Stimulated activated CD4-positive, alpha-beta T cell treated with anti-CD3 and anti-CD28 coated beads, Interleukin-15, amount 100 ng/mL, for 48 hours (primary cell): ENCODE measurements at places on chromosomes 11 and 22.

DNA sequence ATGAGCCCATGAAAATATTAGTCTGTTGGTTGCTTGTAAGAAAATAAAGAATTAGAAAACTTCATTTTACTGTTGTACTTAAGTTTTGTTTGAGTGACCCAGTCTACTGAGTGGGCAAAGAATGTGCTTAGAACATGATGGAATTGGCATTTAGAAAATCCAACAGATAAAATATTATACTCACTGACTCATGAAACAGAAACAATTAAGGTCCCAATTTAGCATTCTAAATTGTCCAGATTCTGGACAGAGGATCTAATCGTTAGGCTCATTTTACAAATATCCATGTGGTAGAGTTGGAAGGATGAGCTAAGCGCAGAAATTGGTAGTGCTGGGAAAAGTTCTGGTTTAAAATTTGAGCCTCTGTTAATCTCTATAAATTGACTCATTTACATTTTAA is 45.4 kb downstream of the METTL15 start:
- DNase-seq = no peak

- DNase-seq = no peak
Measured at GRCh38 chr11:90722552-90723190, 499.8 kb upstream of the CHORDC1 start.

GRCh38 chr11:74691755-74692154 is 39.5 kb downstream of the CHRDL2 start:
- no peak for DNase-seq

- DNase-seq = peak; percentile 59
Measured at GRCh38 chr22:44620129-44620840, 81.7 kb upstream of the PRR5 start.

DNA sequence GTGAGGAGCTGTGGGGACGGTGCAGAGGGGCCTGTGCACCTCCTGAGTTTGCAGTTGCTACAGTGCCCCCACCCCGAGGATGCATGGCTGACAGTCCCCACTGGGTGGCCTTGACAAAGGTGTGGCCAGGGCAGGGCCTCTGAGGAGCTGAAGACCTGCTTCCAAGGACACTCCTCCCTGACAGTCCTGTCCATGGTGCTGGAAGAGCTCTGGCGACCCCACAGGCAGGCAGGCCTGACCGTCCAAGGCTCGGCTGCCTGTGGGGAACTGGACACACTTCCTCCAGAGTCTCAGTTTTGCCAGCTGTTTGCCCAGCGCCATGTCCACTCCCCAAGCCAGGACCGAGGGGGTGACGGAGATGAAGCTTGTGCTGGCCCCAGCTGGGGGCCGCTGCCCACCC is 32.7 kb downstream of the BRSK2 start:
- no peak for DNase-seq

DNA sequence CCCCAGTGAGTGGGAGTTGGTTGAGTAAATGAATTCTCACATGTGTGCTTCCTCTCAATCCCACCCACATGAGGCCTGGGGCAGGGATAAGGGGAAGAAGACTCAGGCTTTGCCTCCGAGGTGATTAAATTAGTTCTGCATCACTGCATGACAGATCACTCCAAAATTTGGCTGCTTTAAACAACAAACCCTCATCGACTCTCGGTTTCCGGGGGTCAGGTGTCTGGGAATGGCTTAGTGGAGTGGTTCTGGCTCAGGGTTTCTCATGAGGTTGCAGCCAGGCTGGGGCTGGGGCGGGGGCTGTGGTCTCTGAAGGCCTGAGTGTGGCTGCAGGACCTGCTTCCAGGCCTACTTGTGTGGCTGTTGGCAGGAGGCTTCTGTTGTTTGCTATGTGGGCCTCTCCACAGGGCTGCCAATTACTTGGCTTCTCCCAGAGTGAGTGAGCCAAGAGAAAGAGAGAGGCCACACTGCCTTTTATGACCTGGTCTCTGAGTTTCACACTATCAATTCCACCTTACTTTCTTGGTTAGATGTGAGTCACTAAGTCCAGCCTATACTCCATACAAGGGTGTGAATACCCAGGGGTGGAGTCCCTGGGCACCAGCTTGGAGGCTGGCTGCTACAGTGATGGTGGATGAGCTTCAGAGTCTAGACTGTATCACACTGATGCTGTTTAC is 15.9 kb downstream of the MOGAT2 start:
- no peak for DNase-seq

DNA sequence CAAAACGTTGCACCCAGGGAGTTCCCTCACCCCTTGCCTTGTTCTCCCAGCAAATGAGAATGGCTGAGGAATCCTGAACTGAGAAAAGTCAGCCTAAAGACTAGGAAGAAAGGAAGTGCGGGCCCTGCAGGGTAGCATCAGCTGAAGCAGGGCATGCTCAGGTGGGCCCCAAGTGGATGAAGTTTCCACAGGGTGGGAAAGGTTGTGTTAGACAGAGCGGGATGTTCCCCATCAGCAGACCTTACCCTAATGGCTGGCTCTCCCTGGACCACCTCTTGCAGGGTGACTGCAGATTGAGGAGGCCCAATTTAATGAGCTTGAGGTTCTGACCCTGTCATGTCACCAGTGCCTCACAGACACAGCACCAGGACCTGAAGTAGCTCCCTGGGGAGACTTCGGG is 81.5 kb upstream of the MYOD1 start:
- no peak for DNase-seq

DNA sequence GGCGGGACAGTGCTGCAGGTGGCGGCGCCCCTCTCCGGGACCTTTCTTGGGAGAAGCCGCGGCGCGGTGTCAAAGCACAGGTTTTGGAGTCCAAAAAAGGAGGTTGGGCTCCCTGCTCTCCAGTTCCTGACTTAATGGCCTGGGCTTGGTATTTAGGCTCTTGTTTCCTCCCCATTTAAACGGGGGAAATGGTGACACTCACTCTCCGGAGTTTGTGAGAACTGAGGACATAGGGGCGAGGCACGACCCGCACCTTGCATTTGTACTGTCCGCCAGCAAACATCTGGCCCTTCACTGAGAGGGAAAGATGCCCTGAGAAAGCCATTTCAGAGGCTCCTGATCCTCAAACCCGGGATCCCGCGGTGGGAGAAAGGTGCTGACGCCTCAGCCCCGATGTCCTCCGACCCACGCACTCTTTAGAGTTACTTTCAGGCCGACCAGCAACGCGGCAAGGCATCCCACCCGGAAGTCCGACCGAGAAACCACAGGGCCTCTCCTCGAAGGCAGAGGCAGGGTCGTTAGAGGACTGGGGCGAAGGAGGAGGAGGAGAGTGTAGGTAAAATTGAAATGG is 2.9 kb upstream of the WDR74 start:
- DNase-seq = no peak

DNA sequence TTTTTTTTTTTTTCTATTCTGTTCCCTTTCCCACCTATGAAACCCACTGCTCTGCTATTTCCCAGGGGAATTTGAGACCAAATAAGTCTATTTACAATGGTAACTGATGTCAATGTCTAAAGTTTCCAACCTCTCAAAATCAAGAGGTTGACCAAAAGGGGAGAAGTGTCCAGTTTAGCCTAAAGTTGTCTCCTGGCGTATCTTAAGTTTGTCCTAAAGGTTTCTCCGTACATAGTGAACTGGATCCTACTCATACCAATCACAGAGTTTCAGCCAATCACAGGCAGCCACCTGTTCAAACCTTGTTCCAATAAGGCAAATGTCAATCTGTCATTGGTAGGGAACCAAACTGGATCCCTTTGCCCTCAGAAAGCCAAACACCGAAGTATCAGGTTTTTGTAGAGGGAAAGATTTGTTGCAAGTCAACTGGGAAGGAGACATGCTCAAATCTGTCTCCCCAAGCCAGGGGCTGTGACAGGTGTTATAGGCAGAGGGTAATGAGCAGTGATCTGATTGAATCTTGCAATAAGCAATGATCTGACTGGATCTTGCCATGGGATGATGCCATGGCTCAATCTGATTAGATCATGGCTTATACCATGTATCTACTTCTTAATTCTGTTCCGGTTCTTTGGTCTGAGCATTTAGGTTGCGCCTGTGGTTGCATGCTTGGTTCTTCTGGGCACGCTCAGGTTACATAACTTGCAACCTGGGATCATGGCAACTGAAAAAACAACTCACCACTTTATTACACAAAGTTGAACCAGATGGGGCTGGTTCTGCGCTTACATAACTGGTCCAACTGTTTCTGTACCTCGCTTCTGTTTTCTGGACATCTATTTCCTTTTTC is 1.1 kb upstream of the VPS37C start:
- DNase-seq = peak; percentile 26

DNA sequence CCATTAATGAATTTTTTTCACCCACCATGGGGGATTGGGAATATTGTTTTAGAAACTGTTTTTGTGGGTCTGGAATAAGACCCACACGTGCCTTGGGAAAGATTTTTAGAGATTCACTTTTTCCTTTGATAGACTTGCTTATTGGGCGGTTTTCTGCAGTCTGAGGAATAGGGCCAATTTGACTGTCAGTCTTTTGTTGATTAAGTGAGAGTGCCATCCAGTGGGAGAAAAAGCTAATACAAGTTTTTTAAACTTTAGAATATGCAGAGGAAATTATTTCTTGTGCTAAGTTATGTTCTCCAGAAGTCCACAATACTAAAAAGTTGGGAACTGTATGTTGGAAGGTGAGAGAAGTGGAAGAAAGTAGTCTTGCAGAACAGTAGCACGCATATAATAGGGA is 56.1 kb downstream of the PRMT3 start:
- no peak for DNase-seq

- DNase-seq = peak; percentile 27
Measured at GRCh38 chr11:120336641-120337354, 585 bp downstream of the ARHGEF12 start.

- DNase-seq = peak; percentile 15
Measured at GRCh38 chr11:43282607-43283440, 29.0 kb upstream of the API5 start.

DNA sequence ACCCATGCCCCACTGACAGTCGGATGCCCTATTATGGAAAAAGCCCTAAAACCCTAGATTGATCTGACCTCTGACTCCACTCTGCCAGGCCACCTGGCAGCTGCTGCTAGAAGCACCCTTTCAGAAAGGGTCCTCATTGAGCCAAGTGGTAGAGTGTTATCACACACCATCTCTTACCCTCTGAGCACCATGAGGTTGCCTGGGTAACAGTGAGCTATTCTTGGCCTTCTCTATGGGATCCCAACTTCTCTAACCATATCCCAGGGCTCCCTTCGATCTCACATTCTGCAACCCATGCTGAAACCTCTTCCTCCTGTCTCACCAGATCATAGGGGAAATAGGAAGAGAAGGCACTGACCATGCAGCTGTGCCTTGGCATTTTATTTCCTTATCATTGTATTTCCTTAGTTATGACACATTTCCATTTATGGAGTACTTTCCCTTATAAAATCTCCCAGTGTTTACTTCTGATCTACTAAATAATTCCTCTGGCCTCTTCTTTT is 52.7 kb downstream of the MPPED2 start:
- DNase-seq = no peak

DNA sequence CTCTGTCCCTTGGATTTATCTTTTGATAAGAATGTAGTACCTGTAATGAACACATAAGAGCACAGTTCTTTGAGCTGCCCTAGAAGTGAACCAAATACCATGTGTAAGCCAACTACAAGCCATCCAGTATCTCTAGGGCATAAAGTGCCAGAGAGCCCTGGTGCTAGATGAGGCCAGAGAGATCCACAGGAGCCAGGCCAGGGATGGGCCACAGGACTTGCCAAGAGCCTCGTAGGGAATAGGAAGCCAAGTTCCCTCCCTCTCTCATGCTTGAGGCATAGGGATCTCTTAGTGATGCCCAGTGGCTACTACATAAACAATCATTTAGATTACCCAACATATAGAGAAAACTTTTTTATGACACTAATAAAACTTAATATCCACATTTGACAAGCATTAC is 64.8 kb upstream of the FAR1 start:
- no peak for DNase-seq

- no peak for DNase-seq
Measured at GRCh38 chr11:113663567-113663966, 42.5 kb downstream of the TMPRSS5 start.

GRCh38 chr22:46866591-46866990 is 104.1 kb downstream of the TBC1D22A start:
- DNase-seq = no peak

DNA sequence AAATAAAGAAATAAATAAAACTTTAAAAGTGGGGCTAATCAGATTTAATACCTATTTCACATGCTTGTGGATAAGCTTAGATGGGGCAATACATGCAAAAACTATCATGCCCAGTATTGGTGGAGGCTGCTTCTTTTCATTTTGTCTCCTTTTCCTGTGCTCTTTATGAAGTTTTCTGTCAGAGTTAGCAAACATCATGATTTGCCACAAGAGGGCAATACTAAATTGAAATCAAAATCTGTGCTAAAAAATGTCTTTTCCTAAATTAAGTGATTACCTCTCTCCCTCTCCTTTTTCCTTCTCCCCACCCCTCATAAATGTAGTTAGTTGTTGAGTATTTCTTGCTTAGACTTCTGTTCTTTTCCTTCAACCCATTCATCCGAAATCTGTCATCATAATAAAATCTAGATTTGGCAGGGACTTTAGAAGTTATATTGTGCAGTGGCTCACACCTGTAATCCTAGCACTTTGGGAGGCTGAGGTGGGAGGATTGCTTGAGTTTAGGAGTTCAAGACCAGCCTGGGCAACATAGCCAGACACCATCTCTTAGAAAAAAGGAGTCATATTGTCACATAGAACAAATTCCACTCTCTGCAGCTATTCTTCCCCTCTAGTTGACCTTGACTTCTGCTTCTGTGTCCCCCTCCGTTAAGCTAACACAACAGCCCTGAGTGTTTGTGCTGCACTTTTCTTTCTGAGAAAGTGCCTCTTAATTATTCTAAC is 4.7 kb upstream of the ARHGAP42 start:
- DNase-seq = no peak

- DNase-seq = no peak
Measured at GRCh38 chr22:37020192-37020479, 594 bp downstream of the MPST start.

- DNase-seq = no peak
Measured at GRCh38 chr11:1834779-1835670, at the start of gene SYT8. SYT8 (plus strand) TSS chr11:1834990; CDS start chr11:1835106, 116 bp downstream.

GRCh38 chr22:36552289-36552688 is 23.3 kb upstream of the EIF3D start:
- DNase-seq = no peak

- no peak for DNase-seq
Measured at GRCh38 chr11:69375316-69376154, 81.6 kb downstream of the MYEOV start.

GRCh38 chr11:15839061-15839460 is 517.3 kb downstream of the SOX6 start:
- no peak for DNase-seq
